NCI-H2081 treated with DMSO at 0.1 percent for 48 hours (cell line): ENCODE measurements at places on chromosomes 7 and 10.

- DNase-seq, result no peak
Observed at GRCh38 chr7:91434836-91435235, 170.6 kb downstream of the FZD1 start.

- DNase-seq, result no peak
Observed at GRCh38 chr7:151540146-151540545, 20.5 kb upstream of the RHEB start.

DNA sequence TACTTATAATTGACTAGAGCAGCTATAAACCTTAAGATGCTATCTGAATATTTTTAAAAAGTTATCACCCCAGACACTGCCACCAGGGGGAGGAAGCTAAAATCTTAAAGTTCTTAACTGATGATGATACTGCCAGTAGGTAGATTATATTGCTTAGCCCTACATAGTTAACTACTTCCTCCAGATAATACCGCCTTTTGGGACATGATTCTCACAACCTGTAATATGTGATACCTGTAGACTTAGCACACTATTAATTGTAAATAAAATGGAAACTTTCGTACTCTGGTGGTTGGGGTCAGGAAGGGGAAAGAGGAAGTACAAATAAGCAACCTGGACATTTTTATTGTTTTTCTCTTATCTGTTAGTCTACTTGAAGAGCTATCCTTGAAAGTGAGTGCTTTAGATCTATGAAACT lies 268.9 kb downstream of the ADK start:
- DNase-seq, result peak; percentile 3

GRCh38 chr10:15585303-15585715 lies 134.4 kb downstream of the ITGA8 start:
- no peak for DNase-seq

- DNase-seq, result no peak
Observed at GRCh38 chr7:2512179-2512661, 7.4 kb upstream of the LFNG start.

GRCh38 chr10:72315611-72316385 lies 38.9 kb downstream of the DNAJB12 start:
- no peak for DNase-seq

GRCh38 chr10:91758303-91759146 lies 39.7 kb upstream of the TNKS2 start:
- peak; percentile 2 for DNase-seq

DNA sequence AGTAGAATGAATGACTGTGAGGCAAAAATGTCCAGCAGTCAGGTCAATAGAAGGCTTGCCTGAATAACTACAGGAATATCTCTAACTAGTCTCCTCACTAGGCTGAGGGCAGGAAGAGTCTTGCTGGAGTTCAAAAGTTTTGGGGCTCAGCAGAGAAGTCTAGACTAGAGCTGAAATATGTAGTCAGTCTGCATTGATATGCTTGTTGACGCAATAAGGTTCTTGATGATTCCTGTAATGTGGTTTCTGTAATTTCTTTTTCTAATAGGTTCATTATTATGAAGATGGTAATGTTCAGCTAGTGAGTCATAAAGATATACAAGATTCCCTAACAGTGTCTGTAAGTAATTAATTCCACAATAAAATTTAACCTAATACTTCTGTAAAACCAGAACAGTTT lies 41.5 kb upstream of the ST7 start:
- no peak for DNase-seq

DNA sequence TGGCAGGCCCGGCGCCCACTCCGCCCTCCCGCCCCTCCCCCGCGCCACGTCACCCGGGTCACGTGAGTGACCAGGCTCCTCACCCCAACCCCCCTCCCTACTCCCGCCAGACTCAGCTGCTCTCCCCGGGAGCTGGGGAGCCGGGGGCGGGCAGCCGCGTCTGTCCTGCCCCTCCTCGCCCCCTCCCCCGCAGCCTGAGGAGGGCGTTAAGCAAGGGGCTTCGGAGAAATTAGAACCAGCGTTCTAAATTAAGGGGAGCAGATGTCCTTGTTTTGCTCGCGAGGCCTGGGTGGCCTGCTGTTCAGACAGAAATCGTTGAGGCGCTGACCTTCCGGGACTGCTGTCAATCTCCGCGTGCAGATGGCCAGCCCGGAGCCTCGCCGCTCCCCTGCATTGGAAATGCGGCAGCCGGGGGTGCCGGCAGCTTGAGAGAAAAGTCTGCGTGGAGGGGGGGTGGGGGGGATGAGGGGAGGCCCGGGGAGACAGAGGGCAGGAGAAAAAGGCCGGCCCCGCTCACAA lies 102.2 kb upstream of the ZNF438 start:
- DNase-seq, result no peak

- no peak for DNase-seq
Observed at GRCh38 chr7:99372275-99373090, 2.0 kb upstream of the ARPC1B start.

GRCh38 chr7:30185496-30185895 lies 50.7 kb downstream of the MTURN start:
- DNase-seq, result no peak

DNA sequence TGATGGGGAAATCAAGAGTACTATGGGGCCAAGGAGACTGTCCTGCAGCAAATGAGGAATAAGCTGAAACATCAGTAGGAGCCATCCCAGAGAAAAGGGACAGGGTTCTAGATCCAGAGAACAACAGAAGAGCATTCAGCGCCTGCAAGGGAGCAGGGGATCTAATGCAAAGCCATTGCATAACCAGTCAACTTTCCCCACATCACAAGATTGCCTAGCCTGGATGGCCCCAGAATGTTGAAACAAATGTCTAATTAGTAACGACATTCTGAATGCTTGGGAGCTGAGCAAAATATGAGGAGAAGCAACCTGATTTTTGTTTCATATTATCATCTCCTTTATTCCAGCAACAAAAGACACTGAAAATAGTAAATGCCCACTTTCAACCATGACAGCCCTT lies 2.7 kb upstream of the MPP7 start:
- DNase-seq, result no peak

DNA sequence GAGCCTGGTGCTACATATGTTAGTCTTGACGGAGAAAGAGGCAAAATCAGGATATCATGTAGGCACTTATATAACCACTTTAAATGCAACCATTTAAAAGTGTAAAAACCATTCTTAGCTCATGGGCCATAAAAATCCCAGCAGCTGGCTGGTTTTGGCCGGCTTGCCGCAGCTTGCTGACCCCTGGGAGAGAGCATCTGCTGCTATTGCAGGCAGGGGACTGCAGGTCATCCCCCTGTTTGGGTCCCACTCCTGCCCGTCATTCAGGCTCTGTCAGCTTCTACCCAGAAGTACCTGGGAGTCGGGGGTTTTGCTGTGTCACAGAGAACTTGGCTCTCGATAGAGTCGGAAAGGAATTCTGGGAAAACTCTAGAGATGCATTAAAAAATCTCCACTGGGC lies 187.4 kb downstream of the CUX1 start:
- DNase-seq, result no peak

GRCh38 chr10:109957092-109957797 lies 33.9 kb upstream of the XPNPEP1 start:
- DNase-seq, result no peak

- no peak for DNase-seq
Observed at GRCh38 chr7:122380992-122381391, 76.4 kb upstream of the FEZF1 start.

- no peak for DNase-seq
Observed at GRCh38 chr7:130838738-130839137, 104.7 kb upstream of the KLF14 start.

DNA sequence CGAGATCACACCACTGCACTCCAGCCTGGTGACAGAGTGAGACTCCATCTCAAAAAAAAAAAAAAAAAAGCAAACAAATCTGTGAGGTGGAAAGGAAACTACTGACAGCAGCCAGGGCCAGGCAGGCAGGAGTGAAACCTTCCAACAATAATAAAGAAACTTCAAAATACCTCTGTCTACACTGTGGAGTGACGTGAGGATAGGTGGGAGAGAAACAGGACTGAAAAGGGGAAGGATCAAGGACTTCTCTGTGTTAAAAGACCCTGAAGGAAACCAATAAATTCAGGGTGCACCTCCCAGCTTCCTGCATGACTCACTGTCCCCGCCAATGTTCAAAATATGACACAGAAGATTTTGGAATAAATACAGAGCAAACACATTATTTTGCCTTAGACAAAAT lies 82.9 kb downstream of the KIAA1549 start:
- DNase-seq, result no peak

GRCh38 chr10:27188897-27189296 lies 33.7 kb downstream of the MASTL start:
- no peak for DNase-seq

DNA sequence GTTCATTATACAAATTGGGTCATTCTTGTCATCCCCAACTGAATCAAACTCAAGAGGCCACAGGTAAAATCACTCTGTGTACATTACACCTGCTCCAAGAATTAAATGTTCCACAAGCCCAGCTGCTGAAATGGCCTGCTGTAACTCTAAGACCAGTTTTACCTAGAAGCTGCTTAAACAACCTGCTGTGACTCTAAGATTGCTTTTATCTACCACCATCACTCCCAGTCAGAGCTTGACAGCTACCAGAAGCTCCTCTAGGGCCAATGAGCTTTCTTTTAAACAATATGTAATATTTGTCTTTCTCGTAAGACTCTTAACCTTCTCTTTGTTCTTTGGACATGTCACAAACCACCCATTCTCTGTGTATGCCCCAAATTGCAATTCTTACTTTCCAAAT lies 141.8 kb upstream of the LRGUK start:
- no peak for DNase-seq

GRCh38 chr7:3134745-3135144 lies 91.1 kb upstream of the CARD11 start:
- DNase-seq, result no peak

DNA sequence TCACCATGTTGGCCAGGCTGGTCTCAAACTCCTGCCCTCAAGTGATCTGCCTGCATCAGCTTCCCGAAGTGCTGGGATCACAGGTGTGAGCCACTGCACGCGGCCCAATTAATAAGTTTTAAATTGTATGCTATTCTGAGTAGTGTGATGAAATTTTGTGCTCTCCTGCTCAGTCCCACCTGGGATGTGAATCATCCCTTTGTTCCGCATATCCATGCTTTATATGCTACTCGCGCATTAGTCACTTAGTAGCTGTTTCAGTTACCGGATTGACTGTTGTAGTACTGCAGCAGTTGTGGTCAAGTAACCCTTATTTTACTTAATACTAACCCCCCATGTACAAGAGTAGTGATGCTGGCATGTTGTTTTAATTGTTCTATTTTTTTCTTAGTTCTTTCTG lies 47.3 kb upstream of the OIT3 start:
- DNase-seq, result no peak

DNA sequence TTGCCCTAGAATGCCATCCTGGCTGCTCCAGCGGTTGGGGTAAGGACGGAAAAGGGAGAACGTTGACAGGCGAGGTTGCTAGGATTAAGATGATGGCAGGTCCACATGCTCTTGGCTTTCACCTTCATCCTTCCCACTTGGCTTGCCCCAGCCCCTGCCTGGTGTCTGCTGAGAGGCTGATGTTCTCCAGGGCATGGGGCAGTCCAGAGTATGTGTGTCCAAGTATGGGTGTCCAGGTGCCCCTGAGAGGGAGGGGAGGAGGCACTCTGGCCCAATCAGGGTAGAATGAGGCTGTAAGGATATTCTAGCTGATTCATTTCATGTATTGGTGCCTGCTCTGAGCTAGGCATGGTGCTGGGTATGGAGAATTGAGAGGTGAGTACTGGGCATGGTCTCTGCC lies 12.6 kb downstream of the NEURL1 start:
- DNase-seq, result no peak

DNA sequence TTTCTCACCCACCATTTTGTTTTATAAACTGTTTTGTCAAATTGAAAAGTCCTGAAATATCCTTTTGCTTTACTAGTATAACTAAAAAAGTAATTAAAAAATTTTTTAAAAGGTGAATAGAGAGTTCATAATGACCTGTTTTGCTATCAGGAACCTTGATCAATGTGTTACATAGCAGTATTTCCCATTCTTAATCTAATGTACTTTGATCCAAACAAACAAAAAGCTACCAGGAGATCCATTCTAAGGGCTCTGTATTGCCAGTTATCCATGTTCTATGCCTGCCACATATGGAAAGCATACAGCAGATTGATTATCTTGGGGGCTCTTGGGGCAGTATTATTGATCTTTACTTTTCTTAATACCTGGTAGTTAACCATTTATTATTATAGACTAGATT lies 32.1 kb downstream of the ZMYND11 start:
- no peak for DNase-seq

GRCh38 chr7:68680235-68680872 lies 917.9 kb upstream of the AUTS2 start:
- no peak for DNase-seq

DNA sequence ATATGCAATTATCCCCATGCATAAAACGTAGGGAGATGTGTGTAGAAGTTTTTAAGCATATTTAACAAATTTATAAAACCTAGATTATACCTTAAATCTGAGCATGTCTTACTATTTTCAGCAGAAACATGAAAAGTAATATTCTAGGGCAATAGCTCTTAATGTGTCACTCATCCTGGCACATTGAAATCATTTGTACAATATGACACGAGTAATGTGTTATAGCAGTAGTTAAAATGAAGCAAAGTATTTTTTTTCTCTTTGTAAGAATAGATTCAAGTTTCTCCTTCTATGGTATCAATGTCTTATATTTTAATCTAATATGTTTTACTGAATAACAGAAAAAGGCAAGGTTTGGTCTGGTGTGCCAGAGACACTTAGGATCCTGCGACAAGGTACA lies 274.9 kb upstream of the PLXDC2 start:
- no peak for DNase-seq

- no peak for DNase-seq
Observed at GRCh38 chr7:44607141-44608068, 978 bp downstream of the OGDH start.

GRCh38 chr10:66748217-66748616 lies 177.6 kb upstream of the LRRTM3 start:
- DNase-seq, result no peak

GRCh38 chr7:90061077-90061476 lies 93.2 kb upstream of the STEAP1 start:
- no peak for DNase-seq

DNA sequence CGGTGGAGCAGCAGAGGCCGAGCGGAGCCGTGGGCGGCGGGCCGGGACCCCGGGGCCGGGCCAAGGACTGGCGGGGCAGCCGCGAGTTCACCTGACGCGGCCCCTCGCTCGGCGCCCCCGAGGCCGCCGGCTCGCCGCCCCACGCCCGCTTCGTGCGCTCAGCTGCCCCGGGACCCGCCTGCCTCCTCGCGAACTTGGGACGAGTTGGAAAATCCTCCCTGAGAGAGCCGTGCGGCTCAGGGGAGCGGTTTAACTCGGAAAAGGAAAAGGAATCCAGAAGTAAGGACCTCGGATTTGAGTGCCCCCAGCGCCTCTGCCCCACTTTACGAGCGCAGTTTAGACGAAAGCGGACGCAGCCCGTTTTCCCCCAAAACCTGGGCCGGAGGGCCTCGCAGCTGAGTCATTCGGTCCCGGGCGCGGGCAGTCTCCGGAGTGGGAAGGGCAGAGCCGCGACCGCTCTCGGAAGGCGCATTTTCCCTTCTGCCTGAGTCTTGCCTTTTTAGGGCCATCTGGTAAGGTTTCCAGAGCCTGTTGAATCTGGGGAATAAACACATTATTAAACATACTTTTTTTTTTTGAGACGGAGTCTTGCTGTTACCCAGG lies 744 bp downstream of the CREM start:
- no peak for DNase-seq
